ENCODE measurements at places on chromosomes 2 and 18. TPM values are rescaled to one million over a fixed set of nuclear protein-coding genes. Genes with fewer than 3 reads are reported as not detected.

Gene SPDYA
- 0.71 TPM for total RNA-seq

Gene SLC38A11
- 0.55 TPM for total RNA-seq

Gene TSPYL6
- total RNA-seq, result not detected

Gene CEBPZOS
- 9.1 TPM for total RNA-seq

Gene BCS1L
- total RNA-seq, result 28.2 TPM

Gene SP140L
- total RNA-seq, result 7.1 TPM

Gene UNC80
- not detected for total RNA-seq

Gene SAG
- not detected for total RNA-seq

Gene APOB
- under 0.01 TPM for total RNA-seq

Gene CCL20
- 0.28 TPM for total RNA-seq

Gene LCT
- total RNA-seq, result not detected

Gene INPP5D
- 0.46 TPM for total RNA-seq

Gene KCNF1
- 0.14 TPM for total RNA-seq

Gene ARHGAP25
- total RNA-seq, result 0.14 TPM

Gene PLA2R1
- total RNA-seq, result 10.0 TPM

Gene ALPP
- not detected for total RNA-seq

Gene CD8B
- total RNA-seq, result not detected

Gene ZNF516
- total RNA-seq, result 22.9 TPM

Gene KHK
- total RNA-seq, result 0.55 TPM

Gene ANKRD30B
- under 0.01 TPM for total RNA-seq

Gene ATP6V1B1
- total RNA-seq, result 0.71 TPM

Gene HRH4
- under 0.01 TPM for total RNA-seq

Gene CD207
- total RNA-seq, result not detected

Gene FHL2
- 152 TPM for total RNA-seq

Gene TRAPPC8
- total RNA-seq, result 43.8 TPM

Gene OTX1
- 0.14 TPM for total RNA-seq

Gene TCF23
- total RNA-seq, result not detected

Gene SETBP1
- total RNA-seq, result 2.8 TPM

Gene DPY30
- 38.7 TPM for total RNA-seq

Gene TMEM17
- 1.8 TPM for total RNA-seq

Gene CHRND
- total RNA-seq, result not detected

Gene NYAP2
- total RNA-seq, result not detected

Gene RNF144A
- total RNA-seq, result 2.8 TPM

Gene SCYGR4
- not detected for total RNA-seq

Gene KCNE4
- 43.9 TPM for total RNA-seq

Gene GCG
- 0.14 TPM for total RNA-seq

Gene PLB1
- 1.4 TPM for total RNA-seq

Gene DAW1
- total RNA-seq, result 0.55 TPM

Gene HSBP1L1
- 9.7 TPM for total RNA-seq

Gene REG1A
- not detected for total RNA-seq

Gene INHBB
- total RNA-seq, result 0.09 TPM

Gene LRRTM4
- not detected for total RNA-seq

Gene ACOXL
- not detected for total RNA-seq

Gene COPS9
- total RNA-seq, result 122 TPM

Gene NT5DC4
- total RNA-seq, result not detected

Gene GPR55
- not detected for total RNA-seq

Gene KLHL14
- total RNA-seq, result not detected
